Activated T-helper 1 cell treated with anti-CD3 and anti-CD28 coated beads, Interleukin-2, amount 50 U/mL, for 16 hours (primary cell): ENCODE measurements at places on chromosomes 1 and 21.

GRCh38 chr1:19418503-19418971 lies 66.8 kb downstream of the CAPZB start:
- no peak for DNase-seq

GRCh38 chr1:60952612-60953111 lies 129.7 kb upstream of the NFIA start:
- DNase-seq = no peak

DNA sequence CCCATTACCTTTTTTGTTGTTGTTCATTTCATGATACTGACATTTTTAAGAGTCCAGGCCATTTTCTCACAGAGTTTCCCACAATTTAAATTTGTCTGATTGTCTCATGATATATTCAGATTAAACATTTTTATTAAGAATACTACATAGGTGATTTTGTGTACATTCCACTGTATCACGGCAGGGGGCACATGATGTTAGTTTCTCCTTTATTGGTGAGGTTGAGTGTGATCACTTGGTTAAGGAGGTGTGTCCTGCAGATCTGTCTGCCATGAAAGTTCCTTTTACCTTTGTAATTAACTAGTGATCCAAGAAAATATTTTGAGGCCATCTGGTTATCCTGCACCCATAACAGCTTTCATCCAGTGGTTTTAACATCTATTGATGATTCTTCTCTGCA lies 11.8 kb downstream of the RTCA start:
- no peak for DNase-seq

DNA sequence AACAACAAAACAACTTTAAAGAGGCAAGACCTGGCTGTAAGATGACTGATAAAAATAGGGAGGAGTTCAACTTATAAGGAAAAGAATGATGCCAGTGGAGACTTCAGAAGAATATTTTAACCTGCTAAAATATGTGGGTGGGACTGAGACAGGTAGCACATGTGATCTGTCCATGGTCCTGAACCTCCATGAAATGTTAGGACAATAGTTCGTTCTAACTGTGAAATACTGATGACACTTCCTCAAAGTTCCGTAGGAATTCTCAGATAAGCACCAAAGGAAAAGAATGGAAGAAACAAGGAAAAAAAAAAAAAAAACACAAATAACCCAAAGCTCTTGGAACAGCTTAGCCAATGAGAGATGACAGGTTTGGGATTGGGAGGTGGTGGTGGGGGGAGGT lies 44.7 kb downstream of the CDC42BPA start:
- no peak for DNase-seq

GRCh38 chr1:159752135-159752580 lies 28.6 kb upstream of the DUSP23 start:
- no peak for DNase-seq

DNA sequence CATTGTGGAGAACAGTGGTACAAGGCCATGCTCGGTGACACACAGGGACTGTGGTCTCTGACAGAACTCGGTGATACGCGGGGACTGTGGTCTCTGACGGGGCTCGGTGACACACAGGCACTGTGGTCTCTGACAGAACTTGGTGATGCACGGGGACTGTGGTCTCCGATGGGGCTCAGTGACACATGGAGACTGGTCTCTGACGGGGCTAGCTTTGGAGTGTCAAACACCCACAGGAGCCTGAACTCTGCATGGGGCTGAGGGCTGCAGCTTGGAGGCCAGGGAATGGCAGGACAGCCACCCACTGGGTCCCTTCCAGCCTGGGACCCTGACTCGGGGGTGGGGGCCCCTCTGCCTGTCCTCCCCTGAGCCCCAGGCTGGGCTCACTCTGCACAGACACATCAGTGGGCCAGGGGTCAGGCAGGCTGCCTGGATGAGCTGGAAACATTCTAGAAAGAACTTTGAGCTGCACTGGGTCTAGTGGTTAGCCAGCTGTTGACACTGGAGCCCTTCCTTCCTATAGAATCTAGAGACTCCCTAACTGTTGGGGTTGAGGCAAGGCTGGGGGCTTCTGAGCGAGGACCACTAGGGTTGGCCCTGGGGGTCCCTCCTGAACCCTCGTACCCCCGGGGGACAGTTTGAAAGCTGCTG lies 49.8 kb downstream of the DISP3 start:
- no peak for DNase-seq
